Occipital lobe (tissue), 3 donors: ENCODE measurements at places on chromosomes 6 and 20.

GRCh38 chr6:38067263-38067980, 247.9 kb downstream of the ZFAND3 start:
- DNase-seq = no peak

DNA sequence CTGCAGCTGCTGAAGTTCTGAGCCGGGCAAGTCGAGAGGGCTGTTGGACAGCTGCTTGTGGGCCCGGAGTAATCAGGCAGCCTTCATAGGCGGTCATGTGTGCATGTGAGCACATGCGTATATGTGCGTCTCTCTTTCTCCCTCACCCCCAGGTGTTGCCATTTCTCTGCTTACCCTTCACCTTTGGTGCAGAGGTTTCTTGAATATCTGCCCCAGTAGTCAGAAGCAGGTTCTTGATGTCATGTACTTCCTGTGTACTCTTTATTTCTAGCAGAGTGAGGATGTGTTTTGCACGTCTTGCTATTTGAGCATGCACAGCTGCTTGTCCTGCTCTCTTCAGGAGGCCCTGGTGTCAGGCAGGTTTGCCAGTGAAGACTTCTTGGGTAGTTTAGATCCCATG, 21.2 kb upstream of the MAPK13 start:
- no peak for DNase-seq

DNA sequence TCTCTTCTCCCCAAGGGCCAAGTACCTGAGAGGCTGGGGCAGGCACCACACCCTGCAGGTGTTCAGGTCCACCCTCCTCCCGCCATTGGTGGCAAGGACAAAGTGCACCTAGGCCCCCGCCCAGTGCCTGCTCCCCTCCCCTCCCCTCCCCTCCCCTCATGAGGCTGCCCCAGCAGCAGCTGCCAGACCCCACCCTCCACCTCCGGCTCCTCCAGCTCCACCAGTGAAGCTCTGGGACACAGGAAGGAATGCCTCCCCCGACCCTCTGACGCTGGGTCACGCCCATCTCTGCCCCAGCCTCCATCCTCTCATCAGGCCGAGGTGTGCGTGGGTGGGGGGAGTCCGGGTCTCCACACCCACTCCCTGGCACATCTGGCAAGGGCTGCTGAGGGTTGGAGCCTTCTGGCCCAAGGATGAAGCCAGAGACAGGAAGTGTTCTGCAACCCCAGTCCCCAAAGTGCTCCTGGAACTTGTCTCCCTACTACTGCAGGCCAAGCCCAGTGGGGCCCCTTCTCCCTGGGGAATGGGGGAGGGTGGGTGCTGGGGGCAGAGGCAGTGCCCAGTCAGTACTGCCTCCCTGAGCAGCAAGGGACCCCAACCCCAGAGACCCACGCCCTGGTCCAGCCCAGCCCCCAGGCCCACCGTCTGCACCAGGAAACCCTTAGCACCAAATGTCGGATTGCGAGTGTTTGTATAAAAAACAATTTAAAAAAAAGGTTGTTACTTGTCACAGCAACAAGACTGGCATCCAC, 1.6 kb upstream of the UCKL1 start:
- DNase-seq = no peak

GRCh38 chr6:33057222-33058150, 16.0 kb downstream of the HLA-DPA1 start:
- no peak for DNase-seq

DNA sequence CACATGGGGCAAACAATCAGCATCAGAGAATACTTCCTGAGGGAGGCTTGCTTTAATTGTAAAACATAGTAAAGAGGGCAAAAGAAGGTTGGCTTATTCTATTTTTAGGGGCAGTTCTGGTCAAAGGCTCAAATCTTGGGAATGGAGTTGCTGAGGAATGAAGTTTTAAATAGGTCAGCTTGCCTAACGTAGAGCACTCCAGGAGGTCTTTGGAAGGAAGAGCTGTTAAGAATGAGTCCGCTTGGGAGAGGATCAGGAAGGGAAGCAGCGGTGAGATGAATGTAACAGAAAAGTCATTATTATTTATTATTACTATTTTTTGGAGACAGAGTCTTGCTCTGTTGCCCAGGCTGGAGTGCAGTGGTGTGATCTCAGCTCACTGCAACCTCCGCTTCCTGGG, 108.7 kb downstream of the ZFAND3 start:
- no peak for DNase-seq

GRCh38 chr6:85464722-85465150, 14.9 kb downstream of the NT5E start:
- DNase-seq = no peak

DNA sequence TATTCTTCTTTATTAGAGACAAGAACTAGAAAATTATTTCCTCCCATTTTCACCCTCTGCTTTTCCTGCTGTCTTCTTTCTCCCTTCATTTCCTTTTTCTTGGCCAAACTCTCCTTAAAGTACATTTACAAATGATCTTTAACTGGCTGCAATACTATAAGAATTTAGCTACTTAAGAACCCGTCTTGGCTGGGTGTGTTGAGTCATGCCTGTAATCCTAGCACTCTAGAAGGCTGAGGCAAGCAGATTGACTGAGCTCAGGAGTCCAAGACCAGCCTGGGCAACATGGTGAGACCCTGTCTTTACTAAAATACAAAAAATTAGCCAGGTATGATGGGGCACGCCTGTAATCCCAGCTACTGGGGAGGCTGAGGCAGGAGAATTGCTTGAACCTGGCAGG, 39.3 kb upstream of the SRPK1 start:
- no peak for DNase-seq

DNA sequence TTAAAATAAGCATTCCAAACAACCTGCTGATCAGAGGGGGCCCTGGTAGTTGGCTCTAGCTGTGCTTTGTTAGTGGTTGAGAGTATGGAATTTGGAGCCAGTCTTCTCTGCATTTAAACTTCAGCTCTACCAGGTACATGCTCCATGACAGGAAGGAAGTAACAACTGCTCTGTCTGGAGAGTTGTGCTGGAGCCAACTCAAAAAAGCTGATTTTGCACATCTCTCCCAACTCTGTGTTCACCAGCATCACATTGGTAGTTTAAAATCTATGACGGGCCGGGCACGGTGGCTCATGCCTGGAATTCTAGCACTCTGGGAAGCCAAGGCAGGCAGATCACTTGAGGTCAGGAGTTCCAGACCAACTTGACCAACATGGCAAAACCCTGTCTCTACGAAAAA, 68.8 kb upstream of the BMP2 start:
- no peak for DNase-seq

DNA sequence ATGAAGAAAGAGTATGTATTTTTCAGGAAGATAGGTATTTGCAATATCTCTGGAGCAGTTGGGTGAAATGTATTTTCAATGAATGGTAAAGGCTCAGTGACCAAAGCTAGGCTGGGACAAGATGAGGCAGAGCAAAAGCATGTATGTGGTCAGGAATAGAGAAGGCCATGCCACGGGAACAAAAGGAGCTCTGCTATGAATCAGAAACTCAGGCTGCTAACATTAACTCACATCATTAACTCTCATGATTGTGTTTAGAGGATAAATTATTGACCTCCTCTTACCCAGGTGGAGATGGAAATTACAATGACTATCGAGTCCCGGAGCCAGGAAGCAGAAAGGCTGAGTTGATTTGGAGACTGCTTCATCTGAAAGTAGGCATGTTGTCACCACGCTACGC, 220.2 kb downstream of the FUT9 start:
- no peak for DNase-seq

DNA sequence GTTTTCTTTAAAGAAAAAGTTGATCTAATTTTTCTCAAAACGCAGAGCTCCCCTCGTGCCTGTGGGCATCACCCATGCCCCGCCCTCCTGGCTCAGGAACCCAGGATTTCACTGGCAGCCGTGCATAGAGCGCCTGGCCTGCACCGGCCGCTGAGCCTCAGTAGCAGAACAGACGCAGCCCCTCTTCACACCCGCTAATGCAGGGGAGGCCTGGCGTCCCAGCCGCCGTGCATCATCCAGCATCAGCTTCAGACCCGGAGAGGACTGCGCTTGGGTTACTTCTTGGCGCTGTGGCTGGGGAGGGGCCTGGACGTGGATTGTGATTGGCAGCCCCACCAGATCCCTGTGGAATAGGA, 18.1 kb downstream of the RBM38 start:
- no peak for DNase-seq
